ENCODE measurements at places on chromosomes 2 and 18.
A peak's percentile ranks its signal among the peaks of the same experiment; 100 is the strongest.

DNA sequence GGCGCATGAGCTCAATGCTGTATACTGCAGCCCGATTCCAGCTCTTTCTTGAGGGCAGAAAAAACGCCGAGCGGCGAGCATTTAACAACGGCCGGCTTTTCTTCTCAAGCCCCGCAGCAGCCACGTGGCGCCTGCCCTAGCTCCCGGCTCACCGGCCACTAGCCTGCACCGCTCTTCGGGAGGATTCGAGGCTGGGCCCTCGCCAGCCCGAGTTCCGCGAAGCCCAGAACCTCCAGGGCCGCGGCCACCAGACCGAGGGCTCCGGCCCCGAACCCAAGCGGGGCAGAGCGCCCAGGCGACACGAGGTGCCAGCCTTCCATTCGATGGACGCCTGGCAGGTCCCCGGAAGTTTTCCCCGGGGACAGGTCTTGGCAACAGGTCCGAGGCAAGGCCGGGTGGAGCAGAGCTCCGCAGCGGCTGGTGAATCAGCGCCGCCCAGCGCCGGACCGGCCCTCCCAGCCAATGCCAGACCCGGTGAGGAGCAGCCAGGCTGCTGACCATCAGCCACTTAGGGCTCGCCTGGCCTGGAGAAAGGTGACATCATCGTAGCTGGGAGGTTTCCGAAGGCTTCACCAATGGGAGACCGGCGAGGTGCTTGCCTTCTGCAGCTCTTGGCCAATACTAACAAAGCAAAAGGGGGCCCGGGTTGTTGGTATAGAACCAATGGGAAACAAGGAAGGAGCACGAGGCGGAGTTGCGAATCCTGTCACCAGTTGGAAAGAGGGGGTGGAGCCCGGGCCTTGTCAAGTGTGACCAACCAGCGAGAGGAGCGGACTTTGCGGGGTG is 552 bp upstream of the MXD1 start:
- DNase-seq = peak; percentile 100

DNA sequence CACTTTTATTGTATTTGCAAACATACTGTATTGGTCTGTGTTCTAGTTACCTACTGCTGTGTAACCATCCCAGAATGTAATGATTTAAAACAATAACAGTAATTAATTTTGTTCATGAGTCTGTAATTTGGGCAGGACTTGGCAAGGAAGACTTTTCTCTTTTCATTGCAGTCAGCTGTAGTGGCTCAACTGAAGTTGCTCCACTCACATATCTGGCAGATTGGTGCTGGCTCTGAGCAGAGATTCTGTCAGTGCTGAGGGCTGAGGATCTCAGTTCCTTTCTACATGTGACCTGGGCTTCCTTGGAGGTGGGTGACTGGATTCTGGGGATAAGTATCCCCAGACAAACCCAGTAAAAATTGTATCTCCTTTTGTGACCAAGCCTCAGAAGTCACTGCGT is 26.6 kb downstream of the PTPN4 start:
- no peak for DNase-seq

GRCh38 chr2:873027-873426 is 77.6 kb upstream of the SNTG2 start:
- DNase-seq = no peak

DNA sequence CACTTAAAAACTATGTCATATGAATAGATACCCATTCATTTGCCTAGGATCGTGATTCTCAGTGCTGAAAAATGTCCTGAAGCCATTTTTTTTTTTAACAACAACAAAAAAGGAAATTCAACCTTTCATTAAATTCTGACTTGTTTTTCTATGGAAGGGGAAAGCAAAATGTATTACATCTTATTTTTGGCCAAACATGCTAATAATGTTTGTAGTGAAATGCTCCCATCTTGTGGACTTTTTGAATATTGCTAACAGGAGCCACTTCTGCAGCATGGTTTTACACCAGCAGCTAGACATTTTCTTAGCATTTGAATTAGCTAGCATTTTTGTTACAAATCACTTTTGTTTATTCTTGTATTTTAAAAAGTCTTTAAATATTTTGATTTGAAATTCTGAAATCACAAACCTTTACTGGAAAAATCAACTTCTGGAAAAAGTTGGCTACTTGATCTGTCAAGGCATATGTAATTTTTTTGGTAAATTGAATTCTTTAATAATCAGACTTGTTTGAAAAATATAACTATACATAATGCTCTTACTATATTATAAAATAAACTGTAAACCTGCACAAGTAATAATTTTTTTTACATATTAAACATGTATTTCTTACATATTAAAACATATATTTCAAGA is 75.8 kb downstream of the KIDINS220 start:
- DNase-seq = no peak

DNA sequence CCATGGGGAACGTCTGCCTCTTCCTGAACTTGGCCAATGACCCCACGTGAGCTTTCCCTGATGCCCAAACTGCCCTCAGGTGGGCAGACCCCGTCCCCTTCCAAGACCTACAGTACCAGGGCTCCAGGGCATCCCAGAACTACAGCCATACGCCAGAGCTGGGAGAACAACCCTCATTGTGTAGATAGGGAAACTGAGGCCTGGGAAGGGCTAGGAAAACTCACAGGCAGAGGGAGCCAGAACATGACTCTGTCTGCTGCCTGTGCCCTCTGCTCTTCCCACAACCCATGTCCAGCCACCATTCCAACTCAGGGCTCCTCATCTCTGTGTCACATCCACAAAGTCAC is 16.8 kb upstream of the ANKRD53 start:
- no peak for DNase-seq

- no peak for DNase-seq
Measured at GRCh38 chr18:54423831-54424230, 66.1 kb downstream of the C18orf54 start.

- DNase-seq = peak; percentile 61
Measured at GRCh38 chr18:57430079-57431001, 4.8 kb upstream of the ONECUT2 start.
